ENCODE measurements at places on chromosomes 7 and 10. TPM values are rescaled to one million over a fixed set of nuclear protein-coding genes. Genes with fewer than 3 reads are reported as not detected.

DNA sequence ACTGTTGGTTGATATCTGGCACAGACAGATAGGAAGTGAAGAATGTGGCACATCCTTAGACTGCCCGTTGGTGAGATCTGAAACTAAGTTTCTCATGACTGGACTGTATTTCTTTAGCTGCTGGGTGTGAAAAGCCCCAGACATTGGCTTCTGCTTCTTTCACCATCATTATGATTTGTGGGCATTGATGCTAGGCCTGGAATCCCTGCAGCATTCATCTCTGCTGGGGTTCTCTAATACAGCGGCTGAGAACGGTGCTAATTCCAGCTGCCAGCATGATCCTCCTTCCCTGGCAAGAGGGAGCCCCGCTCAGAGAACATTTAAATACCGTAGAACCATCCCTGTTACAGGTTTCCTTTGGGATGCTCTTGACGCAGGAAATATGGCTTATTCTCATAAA, 26.2 kb downstream of the RBM20 start:
- no peaks in the 10 kb centered on the region for H3K4me1 ChIP-seq
- no peak overlapping the region for H3K4me3 ChIP-seq
- no peaks in the 10 kb centered on the region for H3K36me3 ChIP-seq
- no peaks in the 10 kb centered on the region for H3K27me3 ChIP-seq

The SH2D4B gene
- total RNA-seq = not detected

GRCh38 chr10:120217736-120218135, 239.3 kb upstream of the PLPP4 start:
- no peak overlapping the region for H3K27ac ChIP-seq
- H3K27me3 ChIP-seq = no peaks in the 10 kb centered on the region
- no peak overlapping the region for H3K4me3 ChIP-seq
- no peaks in the 10 kb centered on the region for H3K4me1 ChIP-seq
- no peak for DNase-seq

The MYL10 gene
- not detected for total RNA-seq

DNA sequence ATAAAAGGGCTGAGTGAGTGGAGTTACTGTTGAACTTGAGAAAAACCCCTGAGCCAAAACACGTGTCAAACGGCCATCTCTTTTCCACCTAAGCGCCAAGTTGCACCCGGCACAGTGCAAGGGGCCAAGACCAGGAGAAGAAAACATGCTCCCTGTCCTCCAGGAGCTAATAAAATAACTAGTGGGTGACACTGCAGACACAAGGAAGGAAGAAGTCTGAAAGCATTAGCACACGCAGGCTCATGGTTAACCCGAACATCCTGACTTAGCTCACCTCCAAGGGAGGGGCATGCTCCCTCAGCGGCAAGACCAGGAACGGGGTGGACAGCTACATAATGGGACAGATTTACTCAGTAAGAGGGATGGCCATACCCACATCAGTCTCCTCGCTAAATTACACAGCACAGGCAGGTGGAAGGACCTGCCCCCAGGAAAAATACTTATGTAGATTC, 65.0 kb downstream of the PIP4K2A start:
- no peaks in the 10 kb centered on the region for H3K36me3 ChIP-seq
- H3K4me3 ChIP-seq = no peak overlapping the region
- no peaks in the 10 kb centered on the region for H3K27me3 ChIP-seq
- H3K27ac ChIP-seq = no peak overlapping the region
- H3K4me1 ChIP-seq = peaks cover 4% of the 10 kb centered on the region

DNA sequence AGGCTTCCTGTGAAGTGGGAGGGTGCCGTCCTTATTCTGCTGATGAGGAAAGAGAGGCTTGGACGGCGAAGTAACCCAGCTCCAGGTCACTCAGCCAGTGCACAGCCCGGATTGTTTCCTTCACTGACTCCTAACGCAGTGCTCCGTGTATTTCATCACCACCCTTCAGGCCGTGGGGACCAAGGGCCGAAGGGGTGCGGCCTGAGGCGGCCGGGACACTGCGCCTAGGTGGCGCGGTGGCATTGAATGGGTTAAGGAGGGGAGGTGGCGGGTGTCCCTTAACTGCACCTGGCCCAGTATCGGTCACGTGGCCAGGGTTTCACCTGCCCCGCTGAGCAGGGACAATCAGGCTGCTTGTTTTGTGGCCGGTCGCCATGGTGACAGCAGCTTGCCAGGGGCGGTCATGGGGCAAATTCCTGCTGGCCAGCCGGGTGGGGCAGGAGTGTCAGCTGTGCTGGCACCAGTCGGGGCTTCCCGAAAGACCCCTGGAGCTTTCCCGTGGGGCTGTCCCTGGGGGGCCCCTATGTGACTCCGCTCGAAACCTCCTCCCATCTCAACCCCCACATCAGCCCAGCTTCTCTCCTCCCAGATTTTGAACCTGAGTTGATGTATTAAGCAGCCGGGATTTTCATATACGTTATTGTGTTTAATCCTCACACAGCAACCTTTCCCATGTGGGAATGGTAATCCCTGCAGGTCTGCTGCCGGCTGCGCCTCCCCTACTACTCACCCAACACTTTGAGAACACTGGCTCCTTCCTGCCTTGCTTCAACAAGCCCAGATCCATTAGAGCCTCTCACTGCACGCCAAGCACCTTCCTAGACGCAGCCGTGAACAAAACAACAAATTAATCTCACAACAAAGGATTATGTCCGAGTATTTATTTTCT, 4.4 kb upstream of the ABHD11 start:
- peak overlapping the region; percentile 6 for H3K4me3 ChIP-seq
- peaks cover 34% of the 10 kb centered on the region for H3K4me1 ChIP-seq
- DNase-seq = peak; percentile 99
- H3K36me3 ChIP-seq = no peaks in the 10 kb centered on the region
- no peaks in the 10 kb centered on the region for H3K27me3 ChIP-seq

DNA sequence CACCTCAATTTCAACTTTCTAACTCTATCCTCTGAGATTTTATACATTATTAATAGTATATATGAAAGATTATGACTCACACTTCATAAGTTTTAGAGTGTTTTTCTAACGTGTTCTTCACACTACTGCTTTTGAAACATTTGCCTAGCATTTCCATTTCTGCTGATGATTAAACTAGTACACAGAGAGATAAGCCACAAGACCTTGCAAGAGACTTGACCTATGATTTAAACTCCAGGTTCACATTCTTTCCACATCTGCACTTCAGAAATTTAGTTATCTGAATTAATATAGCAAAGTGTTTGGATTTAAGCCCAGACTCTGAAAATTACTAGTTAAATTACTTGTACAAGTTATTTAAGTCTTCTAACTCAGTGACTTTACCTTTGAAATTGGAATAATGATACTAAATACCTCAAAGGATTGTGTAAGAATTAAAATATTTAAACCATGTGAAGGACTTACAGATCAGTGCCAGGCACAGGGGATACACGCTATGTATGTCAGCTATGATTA, 66.6 kb downstream of the PCLO start:
- H3K4me1 ChIP-seq = no peaks in the 10 kb centered on the region
- DNase-seq = no peak
- no peak overlapping the region for H3K27ac ChIP-seq
- no peaks in the 10 kb centered on the region for H3K27me3 ChIP-seq
- H3K4me3 ChIP-seq = no peak overlapping the region

DNA sequence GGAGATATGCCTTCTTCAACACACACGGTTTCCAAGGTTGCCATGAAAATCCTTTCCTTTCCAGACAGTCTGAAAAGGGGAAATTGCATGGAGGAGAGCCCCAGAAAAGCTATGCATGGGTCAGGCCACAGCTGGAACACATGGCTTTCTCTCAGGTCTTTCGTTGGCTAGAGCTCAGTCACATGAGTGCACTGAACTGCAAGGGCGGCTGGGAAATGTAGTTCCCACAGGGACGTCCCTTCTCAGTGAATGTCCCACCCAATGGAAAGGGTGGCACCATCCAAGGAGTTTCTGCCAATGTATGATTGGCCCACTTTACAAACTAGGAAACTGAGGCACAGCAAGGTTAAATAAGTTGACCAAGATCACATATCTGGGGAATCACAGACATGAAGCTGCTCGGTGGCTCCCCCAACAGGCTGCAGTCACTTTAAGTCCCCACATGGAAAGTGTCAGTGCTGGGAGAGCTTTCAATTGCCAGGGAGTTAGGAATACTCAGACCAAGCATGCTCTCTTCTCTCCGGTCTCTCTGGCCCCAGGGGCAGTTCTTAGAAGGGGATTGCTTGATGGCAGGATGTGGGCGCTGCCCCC, 571.3 kb downstream of the GLRX3 start:
- no peak overlapping the region for H3K27ac ChIP-seq
- no peak overlapping the region for H3K4me3 ChIP-seq
- H3K27me3 ChIP-seq = no peaks in the 10 kb centered on the region
- H3K36me3 ChIP-seq = no peaks in the 10 kb centered on the region
- DNase-seq = no peak

The GHRHR gene
- not detected for total RNA-seq

- no peak overlapping the region for H3K4me3 ChIP-seq
- H3K27me3 ChIP-seq = no peaks in the 10 kb centered on the region
- no peak overlapping the region for H3K27ac ChIP-seq
- H3K36me3 ChIP-seq = no peaks in the 10 kb centered on the region
Measured at GRCh38 chr10:133202778-133203651, 27.0 kb upstream of the UTF1 start.

DNA sequence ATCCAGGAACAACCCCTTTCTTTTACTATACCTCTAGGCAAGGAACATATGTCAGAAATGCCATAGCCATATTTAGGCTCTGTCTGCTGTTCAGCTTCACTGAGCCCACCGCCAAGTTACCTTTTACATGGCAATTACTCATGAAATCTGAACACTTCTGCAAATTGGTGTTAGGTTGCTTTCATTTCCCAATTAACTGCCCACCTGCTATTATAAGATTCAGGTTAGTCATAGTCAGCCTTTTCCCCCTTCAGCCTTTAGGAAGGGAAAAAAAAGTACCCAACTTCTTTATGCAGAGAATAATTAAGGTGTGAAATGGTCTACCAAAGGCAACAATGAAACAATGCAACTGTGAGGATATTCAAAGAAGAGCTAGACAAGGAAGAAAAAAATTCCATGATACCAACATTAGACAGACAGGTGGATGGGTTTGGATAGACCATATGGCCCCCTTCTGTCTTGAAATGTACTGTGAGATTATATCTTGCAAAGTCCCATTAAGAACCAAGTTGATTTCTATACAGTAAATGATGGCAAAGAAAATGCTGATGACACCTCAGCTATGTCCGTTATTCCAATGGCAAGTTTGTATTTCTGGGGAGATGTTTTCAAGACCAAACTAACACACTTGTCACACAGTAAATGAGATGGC, 442.1 kb upstream of the NRP1 start:
- H3K4me3 ChIP-seq = no peak overlapping the region
- H3K4me1 ChIP-seq = no peaks in the 10 kb centered on the region
- no peaks in the 10 kb centered on the region for H3K36me3 ChIP-seq
- H3K27me3 ChIP-seq = no peaks in the 10 kb centered on the region
- no peak overlapping the region for H3K27ac ChIP-seq

The VIPR2 gene
- 3.7 TPM for total RNA-seq

- no peak for DNase-seq
- no peak overlapping the region for H3K27ac ChIP-seq
- no peaks in the 10 kb centered on the region for H3K36me3 ChIP-seq
- H3K27me3 ChIP-seq = no peaks in the 10 kb centered on the region
- H3K4me1 ChIP-seq = no peaks in the 10 kb centered on the region
Measured at GRCh38 chr10:19654576-19654975, 161.7 kb upstream of the PLXDC2 start.

- no peak overlapping the region for H3K4me3 ChIP-seq
- H3K4me1 ChIP-seq = no peaks in the 10 kb centered on the region
- H3K27me3 ChIP-seq = no peaks in the 10 kb centered on the region
- DNase-seq = no peak
- H3K27ac ChIP-seq = no peak overlapping the region
Measured at GRCh38 chr7:1963575-1963974, 269.2 kb downstream of the MAD1L1 start.

- H3K36me3 ChIP-seq = no peaks in the 10 kb centered on the region
- H3K4me3 ChIP-seq = peak overlapping the region; percentile 1
- DNase-seq = no peak
- H3K4me1 ChIP-seq = peaks cover 9% of the 10 kb centered on the region
- H3K27ac ChIP-seq = peak overlapping the region; percentile 10
Measured at GRCh38 chr7:30913821-30914515, 2.3 kb downstream of the AQP1 start.

The BMPER gene
- total RNA-seq = 1.6 TPM

GRCh38 chr10:91758303-91759146, 39.7 kb upstream of the TNKS2 start:
- H3K36me3 ChIP-seq = no peaks in the 10 kb centered on the region
- no peaks in the 10 kb centered on the region for H3K27me3 ChIP-seq
- H3K4me1 ChIP-seq = no peaks in the 10 kb centered on the region
- no peak overlapping the region for H3K4me3 ChIP-seq

DNA sequence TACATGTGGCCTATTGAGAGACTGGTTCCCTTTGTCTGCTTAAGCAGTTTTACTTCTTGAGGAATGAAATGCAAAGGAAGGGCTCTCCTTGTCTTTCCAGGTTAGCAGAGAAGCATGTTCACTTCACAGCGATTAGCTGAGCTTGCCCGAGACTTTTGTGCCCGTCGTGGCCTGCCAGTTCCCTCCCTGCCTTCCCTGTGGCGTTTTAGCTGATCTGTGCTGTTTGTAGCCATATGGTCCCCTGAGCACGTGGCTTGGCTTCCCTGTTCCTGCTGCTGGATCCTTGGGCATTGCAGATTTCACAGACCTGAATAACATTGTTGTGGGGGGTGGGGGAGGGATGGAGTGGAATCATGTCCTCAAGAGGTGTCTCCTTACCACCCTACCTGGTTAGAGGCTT, 61.8 kb downstream of the SND1 start:
- no peaks in the 10 kb centered on the region for H3K27me3 ChIP-seq
- H3K4me1 ChIP-seq = no peaks in the 10 kb centered on the region
- no peaks in the 10 kb centered on the region for H3K36me3 ChIP-seq
- H3K4me3 ChIP-seq = no peak overlapping the region
- no peak overlapping the region for H3K27ac ChIP-seq

DNA sequence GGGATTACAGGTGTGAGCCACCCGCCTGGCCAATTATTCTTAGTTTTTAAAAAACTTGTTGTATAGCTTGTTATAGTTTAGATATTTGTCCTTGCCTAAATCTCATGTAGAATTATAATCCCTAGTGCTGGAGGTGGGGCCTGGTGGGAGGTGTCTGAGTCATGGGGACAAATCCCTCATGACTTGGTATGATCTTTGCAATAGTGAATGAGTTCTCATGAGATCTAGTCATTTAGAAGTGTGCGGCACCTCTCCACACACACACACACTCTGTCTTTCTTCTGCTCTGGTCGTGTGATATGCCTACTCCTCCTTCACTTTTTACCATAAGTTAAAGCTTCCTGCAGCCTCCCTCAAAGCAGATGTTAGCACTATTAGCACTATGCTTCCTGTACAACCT, 37.2 kb downstream of the FAM149B1 start:
- no peaks in the 10 kb centered on the region for H3K4me1 ChIP-seq
- no peak overlapping the region for H3K27ac ChIP-seq

Measured in pancreas (tissue), 10 donors.